Cardiac septum (tissue), 1 donor: ENCODE measurements at places on chromosomes 1 and 21.
A peak's percentile ranks its signal among the peaks of the same experiment; 100 is the strongest.

GRCh38 chr1:101798417-101798816 is 198.3 kb downstream of the OLFM3 start:
- no peak for DNase-seq

GRCh38 chr1:184739796-184740195 is 14.9 kb downstream of the EDEM3 start:
- DNase-seq, result no peak

GRCh38 chr21:43818685-43819084 is 29.3 kb downstream of the RRP1 start:
- no peak for DNase-seq

- no peak for DNase-seq
Measured at GRCh38 chr21:37414292-37415253, 48.0 kb downstream of the DYRK1A start.

- no peak for DNase-seq
Measured at GRCh38 chr1:164787834-164788231, 228.8 kb downstream of the PBX1 start.

GRCh38 chr1:113223546-113223945 is 150.5 kb downstream of the LRIG2 start:
- no peak for DNase-seq

GRCh38 chr21:40141621-40142020 is 274.4 kb downstream of the PCP4 start:
- DNase-seq, result no peak

GRCh38 chr1:170367615-170368014 is 164.4 kb upstream of the GORAB start:
- no peak for DNase-seq

- no peak for DNase-seq
Measured at GRCh38 chr1:68495532-68495931, 1.4 kb downstream of the DEPDC1 start.

DNA sequence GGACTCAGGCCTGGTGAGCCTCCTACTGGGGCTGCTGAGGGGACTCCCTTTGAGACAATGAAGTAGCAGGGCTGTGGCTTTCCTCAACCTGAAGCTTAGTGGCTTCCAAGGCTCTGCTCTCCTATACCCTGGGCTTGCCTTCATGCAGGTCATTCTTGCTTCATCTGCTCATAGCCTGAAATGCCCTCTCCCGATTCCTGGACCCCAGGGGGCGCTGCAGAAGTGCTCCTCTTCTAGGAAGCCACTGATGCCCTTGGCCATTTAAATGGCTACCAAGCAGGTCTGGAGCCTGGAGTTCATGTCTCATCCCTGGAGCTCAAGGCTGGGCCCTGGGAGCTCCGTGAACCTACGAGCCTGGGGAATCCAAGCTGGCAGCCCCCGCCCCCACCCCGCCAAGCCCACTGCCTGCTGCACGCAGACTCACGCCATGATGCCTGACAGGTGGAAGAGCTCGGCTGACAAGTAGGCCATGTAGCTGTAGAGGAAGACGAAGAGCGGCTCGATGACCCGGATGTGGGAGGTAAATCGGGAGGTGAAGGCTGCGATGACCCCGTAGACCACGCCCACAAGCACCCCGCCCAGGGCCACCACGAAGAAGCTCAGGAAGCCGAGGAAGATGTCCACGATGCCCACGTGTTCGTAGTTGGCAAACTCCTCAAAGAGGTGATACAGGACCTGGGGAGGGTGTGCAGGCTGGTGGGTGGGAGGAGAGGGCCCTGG is 45.7 kb downstream of the SLC9A1 start:
- no peak for DNase-seq

DNA sequence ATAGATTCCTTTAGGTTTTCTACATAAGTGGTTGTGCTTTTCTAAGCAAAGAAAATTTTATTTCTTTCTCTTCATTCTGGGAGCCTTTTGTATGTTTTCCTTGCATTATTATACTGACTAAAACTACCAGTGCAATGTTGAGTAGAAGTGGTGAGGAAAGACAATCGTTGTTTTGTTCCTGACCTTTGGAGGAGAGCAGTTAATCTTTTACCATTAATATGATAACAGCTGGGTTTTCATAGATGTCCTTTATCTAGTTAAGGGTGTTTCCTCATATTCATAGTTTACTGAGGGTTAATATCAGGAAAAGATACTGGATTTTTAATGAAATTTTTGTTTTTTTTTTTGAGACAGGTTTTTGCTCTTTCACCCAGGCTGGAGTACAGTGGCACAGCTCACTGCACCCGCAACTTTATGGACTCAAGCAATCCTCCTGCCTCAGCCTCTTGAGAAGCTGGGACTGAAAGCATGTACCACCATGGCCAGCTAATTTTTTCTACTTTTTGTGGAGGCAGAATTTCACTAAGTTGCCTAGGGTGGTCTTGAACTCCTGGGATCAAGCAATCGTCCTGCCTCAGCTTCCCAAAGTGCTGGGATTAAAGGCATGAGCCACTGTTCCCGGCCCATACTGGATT is 9.0 kb upstream of the KCTD3 start:
- no peak for DNase-seq

DNA sequence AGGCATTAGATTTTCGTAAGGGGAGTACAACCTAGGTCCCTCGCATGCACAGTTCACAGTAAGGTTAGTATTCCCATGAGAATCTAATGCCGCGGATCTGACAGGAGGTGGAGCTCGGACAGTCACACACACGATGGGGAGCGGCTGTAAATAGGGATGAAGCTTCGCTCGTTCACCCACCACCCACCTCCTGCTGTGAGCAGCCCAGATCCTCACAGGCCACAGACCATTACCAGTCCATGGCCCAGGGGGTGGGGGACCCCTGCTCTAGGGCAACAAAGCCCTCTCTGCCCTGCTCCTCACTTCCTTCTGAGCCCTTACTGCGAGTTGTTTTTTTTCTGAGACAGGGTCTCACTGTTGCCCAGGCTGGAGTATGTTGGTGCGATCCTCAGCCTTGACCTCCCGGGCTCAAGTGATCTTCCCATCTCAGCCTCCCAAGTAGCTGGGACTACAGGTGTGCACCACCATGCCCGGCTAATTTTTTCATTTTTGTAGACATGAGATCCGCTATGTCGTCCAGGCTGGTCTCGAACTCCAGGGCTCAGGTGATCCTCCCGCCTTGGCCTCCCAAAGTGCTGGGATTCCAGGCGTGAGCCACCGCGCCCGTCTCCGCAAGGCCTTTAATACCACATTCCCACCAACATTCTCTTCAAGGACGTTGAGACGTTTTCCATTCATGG is 21.3 kb downstream of the TRPM2 start:
- DNase-seq, result no peak

DNA sequence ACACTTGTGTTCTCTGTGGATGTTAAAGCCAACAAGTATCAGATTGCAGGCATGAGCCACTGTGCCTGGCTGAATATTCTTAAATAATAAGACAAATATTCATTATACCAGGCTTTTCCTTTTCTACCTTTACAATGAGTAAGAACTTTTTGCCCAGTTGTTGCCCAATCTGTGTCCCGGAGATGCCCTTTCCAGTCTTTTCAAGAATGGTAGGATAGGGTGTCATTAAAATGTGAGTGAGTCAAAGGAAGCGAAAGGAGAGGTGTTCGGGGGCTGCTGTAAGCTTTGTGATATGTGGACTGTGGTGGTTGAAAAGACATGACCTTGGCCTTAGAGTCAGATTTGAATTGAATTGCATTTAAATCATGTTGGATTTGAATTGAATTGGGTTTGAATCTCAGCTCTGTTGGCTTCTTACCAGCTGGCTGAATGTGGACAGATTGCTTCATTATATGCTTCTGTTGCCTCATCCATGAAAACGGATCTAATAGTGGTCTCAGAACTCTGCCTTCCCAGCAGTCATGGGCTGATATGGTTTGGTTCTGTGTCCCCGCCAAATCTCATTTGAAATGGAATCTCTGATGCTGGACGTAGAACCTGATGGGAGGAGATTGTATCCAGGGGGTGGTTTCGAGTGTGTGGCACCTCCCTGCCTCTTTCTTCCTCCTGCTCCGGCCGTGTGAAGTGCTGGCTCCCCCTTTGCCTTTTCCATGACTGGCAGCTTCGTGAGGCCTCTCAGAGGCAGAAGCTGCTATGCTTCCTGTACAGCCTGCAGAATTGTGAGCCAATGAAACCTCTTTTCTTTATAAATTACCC is 22.7 kb upstream of the AADACL3 start:
- no peak for DNase-seq

- DNase-seq, result peak; percentile 82
Measured at GRCh38 chr1:161725908-161726472, 4.6 kb downstream of the FCRLB start.

DNA sequence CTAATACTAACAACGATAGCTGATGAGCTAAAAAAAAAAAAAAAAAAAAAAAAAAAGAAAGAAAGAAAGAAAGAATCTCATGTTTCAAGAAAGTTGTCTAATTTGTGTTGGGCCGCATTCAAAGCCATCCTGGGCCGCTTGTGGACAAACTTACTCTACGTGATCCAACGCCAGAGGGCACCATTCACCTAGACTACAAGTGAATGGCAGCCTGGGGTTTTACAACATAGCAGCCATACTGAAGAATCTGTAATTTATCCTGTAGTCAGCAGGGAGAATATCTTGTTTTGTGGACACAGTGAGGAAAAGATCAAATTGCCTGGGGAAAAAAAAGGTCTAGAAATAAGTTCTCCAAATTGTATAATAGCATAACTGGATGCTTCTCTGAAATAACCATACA is 47.0 kb downstream of the CYP2J2 start:
- no peak for DNase-seq

- DNase-seq, result no peak
Measured at GRCh38 chr1:243396876-243397275, 141.0 kb downstream of the SDCCAG8 start.
